ENCODE measurements at places on chromosomes 4 and X.

- DNase-seq = no peak
- H3K27ac ChIP-seq = no peak overlapping the region
- no peaks in the 10 kb centered on the region for H3K4me1 ChIP-seq
- H3K36me3 ChIP-seq = no peaks in the 10 kb centered on the region
- no peak overlapping the region for H3K4me3 ChIP-seq
These were observed 310.0 kb upstream of the AADAT start for GRCh38 chr4:170399581-170400293.

DNA sequence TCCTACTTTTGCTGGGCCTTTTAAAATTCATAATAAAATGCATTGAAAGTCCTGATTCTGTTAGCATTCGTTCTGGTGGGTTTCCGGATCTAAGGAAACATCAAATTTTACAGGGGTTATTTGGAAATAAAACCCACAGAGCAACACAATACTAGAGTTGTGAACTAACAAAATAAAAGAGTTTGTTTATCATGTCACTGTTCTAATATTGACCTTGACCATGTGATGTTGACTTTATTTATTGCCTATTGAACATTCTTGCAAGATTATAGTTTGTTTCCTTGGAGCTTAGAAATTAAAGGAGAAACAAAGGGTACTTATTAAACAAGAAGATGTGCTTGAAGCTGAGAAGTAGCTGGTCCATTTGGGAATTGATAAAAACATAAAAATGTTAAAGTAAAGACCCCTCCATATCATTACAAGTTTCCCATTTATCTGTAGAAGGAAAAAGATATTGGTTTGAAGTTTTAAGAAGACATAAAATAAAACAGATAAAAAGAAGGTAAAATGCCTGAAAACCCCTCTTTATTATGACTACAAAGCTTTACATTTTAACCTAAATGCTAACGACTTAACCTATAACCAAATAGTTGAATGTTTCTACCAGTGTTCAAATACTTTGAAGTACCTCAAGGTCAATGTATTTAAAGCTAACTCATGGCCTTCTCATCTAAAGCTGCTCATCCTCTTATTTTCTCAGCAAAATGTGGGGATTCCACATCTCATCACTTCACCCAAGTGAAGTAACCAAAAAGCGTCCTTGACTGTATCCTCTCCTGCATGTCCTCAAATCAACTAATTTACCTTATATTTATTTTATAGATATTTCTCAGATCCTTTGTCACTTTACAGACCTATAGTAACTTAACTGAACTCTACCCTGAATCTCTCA is 179.6 kb downstream of the GASK1B start:
- H3K36me3 ChIP-seq = no peaks in the 10 kb centered on the region
- H3K4me3 ChIP-seq = no peak overlapping the region
- no peak overlapping the region for H3K27ac ChIP-seq
- H3K27me3 ChIP-seq = no peaks in the 10 kb centered on the region
- no peak for DNase-seq
- peaks cover 2% of the 10 kb centered on the region for H3K4me1 ChIP-seq

DNA sequence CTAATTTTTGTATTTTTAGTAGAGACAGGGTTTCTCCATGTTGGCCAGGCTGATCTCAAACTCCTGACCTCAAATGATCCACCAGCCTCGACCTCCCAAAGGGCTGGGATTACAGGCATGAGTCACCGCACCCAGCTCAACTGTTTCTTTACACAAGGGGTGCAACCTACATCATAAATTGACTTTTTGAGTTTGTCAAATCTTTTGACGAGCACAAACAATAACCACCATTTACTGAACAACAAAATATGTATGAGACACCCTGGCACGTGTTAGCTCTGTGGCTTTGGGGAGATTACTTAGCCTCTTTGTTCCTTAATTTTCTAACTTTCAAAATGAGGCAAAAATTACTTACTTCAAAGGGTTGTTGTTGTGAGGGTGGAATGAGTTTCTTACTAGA is 23.5 kb upstream of the SLC34A2 start:
- H3K36me3 ChIP-seq = no peaks in the 10 kb centered on the region
- H3K27ac ChIP-seq = no peak overlapping the region
- H3K4me3 ChIP-seq = no peak overlapping the region
- H3K4me1 ChIP-seq = no peaks in the 10 kb centered on the region
- DNase-seq = no peak

- DNase-seq = no peak
- H3K27ac ChIP-seq = no peak overlapping the region
- H3K4me3 ChIP-seq = no peak overlapping the region
- no peaks in the 10 kb centered on the region for H3K27me3 ChIP-seq
These were observed 114.1 kb downstream of the GLUD2 start for GRCh38 chrX:121161501-121161933.

- peak; percentile 83 for DNase-seq
- H3K27me3 ChIP-seq = no peaks in the 10 kb centered on the region
- H3K4me3 ChIP-seq = no peak overlapping the region
These were observed 10.2 kb downstream of the PDGFC start for GRCh38 chr4:156961196-156962057.

DNA sequence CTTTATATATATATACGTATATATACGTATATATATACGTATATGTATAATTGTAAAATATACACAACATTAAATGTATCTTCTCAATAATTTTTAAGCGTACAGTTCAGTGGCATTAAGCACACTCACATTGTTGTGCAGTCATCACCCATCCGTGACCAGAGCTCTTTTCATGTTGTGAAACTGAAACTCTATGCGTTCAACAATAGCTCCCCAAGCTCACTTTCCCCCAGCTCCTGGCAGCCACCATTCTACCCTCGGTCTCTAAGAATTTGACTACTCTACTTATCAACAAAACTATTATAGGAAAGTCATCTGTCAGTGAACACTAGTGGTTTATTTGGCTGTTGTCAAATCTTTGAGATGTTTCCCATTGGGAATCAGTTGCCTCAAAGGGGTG is 621.8 kb upstream of the GALNT7 start:
- no peaks in the 10 kb centered on the region for H3K27me3 ChIP-seq
- no peak overlapping the region for H3K27ac ChIP-seq
- no peak overlapping the region for H3K4me3 ChIP-seq
- no peaks in the 10 kb centered on the region for H3K36me3 ChIP-seq

DNA sequence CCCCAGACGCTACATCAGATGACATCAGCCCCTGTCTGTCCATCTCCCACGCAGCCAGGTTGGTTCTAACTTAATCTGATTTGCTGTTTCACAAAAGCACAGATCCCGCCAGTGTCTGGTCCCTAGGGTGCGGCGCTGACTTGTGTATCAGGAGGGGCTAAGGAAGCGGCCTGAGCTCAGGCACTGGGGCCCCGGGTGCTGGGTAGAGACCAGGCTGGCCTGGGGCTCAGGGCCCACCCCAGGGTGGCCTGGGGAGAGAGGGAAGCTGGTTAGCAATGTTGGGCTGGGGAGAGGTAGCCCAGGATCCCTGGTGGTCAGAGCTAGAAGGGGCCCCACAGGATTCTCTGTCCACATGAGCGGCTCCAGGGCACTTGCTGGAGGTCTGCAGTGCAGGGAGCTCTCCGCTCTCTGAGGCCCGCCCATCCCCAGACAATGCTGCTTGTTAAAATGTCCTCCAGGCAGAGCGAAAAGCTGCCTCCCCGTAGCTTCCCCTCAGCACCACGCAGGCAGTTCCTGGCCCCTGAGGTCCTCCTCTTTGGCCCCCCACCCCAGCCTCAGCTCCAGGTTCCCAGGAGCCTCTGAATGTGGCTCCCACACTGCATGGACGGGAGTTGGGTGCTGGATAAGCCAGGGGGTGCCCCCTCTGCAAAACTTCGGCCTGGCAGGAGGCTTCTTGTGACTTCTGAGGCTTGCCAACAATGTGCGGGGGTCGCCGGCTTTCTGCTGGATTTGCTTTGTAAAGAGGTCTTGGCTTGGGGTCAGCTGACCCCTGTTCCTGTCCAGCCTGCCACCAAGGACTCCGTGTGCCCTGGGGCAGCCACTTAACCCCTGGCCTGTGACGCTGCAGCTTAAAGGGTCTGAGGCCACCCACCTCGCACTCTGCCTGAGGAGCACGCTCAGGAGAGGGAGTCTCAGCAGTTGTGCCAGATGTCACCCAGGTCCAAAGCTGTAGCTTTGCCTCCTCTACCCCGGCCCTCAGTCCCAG is 112.9 kb downstream of the CPZ start:
- peaks cover 14% of the 10 kb centered on the region for H3K4me1 ChIP-seq
- no peaks in the 10 kb centered on the region for H3K27me3 ChIP-seq
- no peak overlapping the region for H3K4me3 ChIP-seq
- H3K36me3 ChIP-seq = no peaks in the 10 kb centered on the region
- no peak for DNase-seq
- no peak overlapping the region for H3K27ac ChIP-seq

- peak; percentile 2 for DNase-seq
- H3K4me1 ChIP-seq = no peaks in the 10 kb centered on the region
- H3K4me3 ChIP-seq = no peak overlapping the region
- no peaks in the 10 kb centered on the region for H3K27me3 ChIP-seq
- no peak overlapping the region for H3K27ac ChIP-seq
These were observed 85.3 kb upstream of the TLL1 start for GRCh38 chr4:165787516-165788274.

DNA sequence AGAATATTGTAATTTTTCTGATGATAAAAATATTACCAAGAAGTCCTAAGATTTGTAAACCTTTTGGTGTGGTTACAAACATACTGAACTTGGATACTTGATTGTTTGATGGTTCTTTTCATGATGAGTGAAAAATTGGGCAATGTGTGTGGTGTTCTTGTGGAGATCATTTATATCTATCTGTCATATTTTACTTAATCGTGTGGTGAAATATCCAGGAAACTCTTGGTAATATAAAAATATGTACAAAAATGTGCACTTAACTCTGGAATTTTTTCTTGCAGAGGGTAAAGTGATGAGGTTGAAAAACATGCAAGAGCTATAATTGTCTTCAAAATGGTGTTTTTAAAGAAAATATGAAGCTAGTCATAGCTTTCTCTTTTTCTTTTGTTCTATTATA is 2.8 kb downstream of the DCUN1D4 start:
- no peaks in the 10 kb centered on the region for H3K4me1 ChIP-seq
- no peaks in the 10 kb centered on the region for H3K27me3 ChIP-seq
- no peaks in the 10 kb centered on the region for H3K36me3 ChIP-seq
- H3K27ac ChIP-seq = no peak overlapping the region
- no peak overlapping the region for H3K4me3 ChIP-seq

DNA sequence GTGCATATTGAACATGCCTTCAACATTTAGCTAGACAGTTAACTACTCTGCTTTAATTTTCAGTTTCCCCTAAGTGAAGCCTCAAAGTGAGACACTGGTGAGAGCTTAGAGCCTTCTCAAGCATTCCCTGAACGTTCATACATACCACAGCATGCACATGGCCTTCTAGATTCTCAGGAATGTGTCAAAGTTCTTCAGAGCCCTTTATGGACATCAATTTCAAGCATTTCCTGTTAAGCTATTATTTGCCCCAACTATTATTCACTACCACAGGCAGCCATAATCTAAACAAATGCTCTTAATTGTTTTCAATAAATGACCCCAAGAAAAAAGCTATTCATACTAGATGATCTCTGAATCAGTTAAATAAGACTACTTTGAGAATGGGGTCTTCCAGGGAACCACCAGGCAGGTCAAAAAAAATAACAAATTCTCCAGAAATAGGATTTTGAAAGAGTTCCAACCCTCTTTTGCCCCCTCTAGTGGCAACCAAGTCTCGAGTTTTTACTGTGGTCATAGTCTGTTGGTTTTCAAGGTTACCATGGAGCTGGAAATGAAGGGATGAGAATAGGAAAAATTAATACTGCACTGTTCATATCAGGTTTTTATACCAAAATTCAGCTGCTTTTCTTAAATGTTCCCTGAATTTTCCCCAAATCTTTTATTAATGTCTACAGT is 235.4 kb downstream of the RAB28 start:
- DNase-seq = no peak
- no peak overlapping the region for H3K27ac ChIP-seq
- H3K4me3 ChIP-seq = no peak overlapping the region
- H3K4me1 ChIP-seq = no peaks in the 10 kb centered on the region
- H3K36me3 ChIP-seq = no peaks in the 10 kb centered on the region

- no peak for DNase-seq
- no peaks in the 10 kb centered on the region for H3K27me3 ChIP-seq
- H3K27ac ChIP-seq = no peak overlapping the region
- H3K36me3 ChIP-seq = no peaks in the 10 kb centered on the region
- no peak overlapping the region for H3K4me3 ChIP-seq
These were observed 17.7 kb upstream of the TMEM144 start for GRCh38 chr4:158192439-158193158.

- DNase-seq = no peak
- H3K4me3 ChIP-seq = no peak overlapping the region
- H3K36me3 ChIP-seq = peaks cover 14% of the 10 kb centered on the region
- H3K27ac ChIP-seq = no peak overlapping the region
- H3K27me3 ChIP-seq = no peaks in the 10 kb centered on the region
These were observed 11.3 kb downstream of the EIF1AX start for GRCh38 chrX:20130357-20130756.

DNA sequence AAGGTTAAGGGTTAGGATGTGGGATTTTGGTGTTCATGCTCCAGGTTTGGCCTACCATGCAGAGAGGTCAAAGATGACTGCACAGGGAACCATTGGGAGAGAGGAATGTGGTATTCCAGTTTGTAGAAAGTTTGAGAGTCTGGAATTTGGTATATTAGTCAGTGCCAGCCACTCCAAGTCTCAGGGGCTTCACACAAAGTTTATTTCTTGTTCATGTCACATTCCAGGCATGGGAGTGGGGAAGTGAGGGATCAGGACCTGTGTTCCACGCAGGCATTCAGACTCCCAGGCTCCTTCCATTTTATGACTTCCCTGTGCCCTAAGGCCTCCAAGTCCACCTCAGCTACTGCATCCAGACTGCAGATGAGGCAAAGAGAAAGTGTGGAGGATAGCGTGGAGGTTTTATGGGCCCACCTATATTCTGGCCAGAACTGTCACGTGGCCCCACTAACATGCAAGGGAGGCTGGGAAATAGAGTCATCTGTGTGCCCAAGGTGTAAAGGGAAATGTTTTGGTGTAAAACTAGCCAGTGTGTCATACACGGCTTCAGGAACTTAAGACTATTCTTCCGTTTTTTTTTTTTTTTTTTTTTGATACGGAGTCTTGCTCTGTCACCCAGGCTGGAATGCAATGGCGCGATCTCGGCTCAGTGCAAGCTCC is 140.6 kb upstream of the SCML1 start:
- no peaks in the 10 kb centered on the region for H3K27me3 ChIP-seq
- H3K36me3 ChIP-seq = no peaks in the 10 kb centered on the region
- no peak for DNase-seq
- peaks cover 3% of the 10 kb centered on the region for H3K4me1 ChIP-seq
- H3K27ac ChIP-seq = no peak overlapping the region

DNA sequence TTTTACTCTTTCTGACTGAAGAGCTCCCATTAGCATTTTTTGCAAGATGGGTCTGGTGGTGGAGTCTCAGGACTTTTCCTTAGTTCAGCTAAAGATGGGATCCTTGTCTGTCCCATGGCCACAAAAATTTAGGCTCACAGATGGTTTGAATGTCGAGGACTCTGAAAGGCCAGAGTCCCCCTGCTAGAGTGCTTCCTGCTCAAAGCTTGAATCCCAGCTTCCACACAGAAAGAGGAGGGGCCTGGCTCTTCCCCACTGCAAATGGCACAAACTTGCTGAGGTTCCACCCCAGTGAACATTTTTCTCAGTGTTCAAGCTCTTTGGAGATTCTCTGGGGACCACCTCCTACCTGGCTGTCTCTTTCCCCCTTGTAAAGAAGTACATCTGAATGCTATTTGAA is 64.7 kb upstream of the UGT2B15 start:
- H3K4me3 ChIP-seq = no peak overlapping the region
- DNase-seq = no peak
- H3K36me3 ChIP-seq = no peaks in the 10 kb centered on the region
- H3K4me1 ChIP-seq = no peaks in the 10 kb centered on the region
- no peak overlapping the region for H3K27ac ChIP-seq
- H3K27me3 ChIP-seq = no peaks in the 10 kb centered on the region

GRCh38 chr4:78578674-78579425 is 27.3 kb downstream of the ANXA3 start:
- no peaks in the 10 kb centered on the region for H3K27me3 ChIP-seq
- H3K4me1 ChIP-seq = no peaks in the 10 kb centered on the region
- H3K4me3 ChIP-seq = no peak overlapping the region
- H3K27ac ChIP-seq = no peak overlapping the region
- H3K36me3 ChIP-seq = peaks cover 26% of the 10 kb centered on the region
- DNase-seq = no peak
